Renal cortical epithelial cell (primary cell): ENCODE measurements at places on chromosomes 6 and 20.

- DNase-seq, result no peak
Measured at GRCh38 chr6:89258912-89259311, 41.8 kb upstream of the GABRR1 start.

DNA sequence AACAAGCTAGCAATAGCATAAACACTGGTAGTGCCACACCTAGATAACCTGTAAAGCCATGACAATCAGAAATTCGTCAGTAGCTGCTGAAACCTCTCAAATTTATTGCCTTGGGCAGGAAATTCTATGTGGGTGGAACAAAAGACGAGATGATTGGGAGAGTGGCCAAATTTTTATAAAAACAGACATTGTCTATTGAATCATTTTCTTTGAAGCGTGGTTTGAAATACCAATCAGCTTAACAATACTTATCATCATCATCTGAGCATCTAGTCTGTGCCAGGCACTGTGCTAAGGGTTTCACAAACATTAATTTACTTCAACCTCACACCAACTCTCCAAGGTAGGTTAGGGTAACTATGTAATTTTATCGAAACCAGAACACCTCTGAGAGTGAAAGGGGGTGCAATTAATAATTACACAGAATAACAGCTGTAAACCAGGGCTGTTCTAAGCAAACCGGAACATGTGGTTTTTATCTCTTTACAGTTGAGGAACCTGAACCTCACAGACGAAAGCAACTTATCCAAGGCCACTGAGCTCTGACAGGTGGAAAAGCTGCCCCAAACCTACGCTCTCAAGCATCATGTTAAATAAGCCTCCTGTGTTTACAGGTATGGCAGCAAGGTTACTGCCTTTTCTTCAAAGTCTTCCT is 43.4 kb downstream of the NHSL1 start:
- peak; percentile 79 for DNase-seq

- DNase-seq, result no peak
Measured at GRCh38 chr20:45827030-45827652, at the start of gene TNNC2. TNNC2 (minus strand) TSS chr20:45827312; CDS start chr20:45827248, 64 bp downstream.

DNA sequence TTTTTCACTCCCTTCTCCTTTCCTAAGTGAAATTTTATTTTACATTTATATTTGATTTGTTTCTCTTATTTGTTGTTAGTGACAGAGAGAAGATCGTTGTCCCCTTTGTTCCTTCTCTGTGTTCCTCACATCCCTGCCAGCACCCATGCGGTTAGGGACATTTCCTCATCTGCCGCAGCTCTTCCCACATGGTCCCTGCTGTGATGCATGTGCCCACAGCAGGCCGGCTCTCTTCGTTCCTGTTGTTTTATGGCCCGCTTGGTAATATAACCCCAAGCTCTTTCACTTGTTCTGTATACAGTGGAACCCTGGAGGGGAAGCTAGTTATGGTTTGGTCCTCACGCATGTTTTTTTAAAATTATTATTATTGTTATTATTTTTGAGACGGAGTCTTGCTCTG is 23.6 kb downstream of the DTD1 start:
- DNase-seq, result no peak

DNA sequence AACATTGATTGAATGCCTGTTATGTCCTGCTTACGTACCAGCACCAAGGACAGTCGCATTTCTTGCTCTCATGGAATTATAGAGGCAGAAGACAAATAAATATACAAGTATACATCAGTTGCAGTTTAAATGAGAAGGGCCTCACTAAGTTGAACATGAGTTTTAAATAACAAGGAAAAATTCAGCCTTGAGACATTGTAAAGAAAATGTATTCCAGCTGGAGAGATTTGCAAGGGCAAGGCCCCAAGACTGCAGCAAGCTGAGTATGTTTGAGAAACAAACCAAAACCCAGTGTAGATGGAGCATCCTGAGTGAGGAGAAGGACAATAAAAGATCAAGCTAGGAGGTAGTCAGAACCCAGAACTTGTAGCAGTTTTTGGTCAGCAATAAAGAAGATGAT is 123.2 kb upstream of the BMP5 start:
- DNase-seq, result no peak

- peak; percentile 89 for DNase-seq
Measured at GRCh38 chr6:29676981-29677601, 3.9 kb downstream of the ZFP57 start.

DNA sequence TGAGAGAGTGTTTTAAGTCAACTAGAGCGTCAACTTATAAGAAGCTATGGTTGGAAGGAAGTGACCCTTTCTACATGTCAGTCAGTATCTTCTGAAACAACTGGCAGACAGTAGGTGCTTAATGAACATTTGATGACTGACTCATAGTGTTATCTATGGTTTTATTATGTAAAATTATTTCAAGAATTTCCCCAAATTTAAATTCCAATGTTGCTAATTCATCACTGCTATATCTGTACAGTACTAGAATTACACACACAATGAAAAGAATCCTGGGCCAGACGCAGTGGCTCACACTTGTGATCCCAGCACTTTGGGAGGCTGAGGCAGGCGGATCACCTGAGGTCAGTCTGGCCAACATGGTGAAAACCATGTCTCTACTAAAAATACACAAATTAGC is 721.4 kb upstream of the FLRT3 start:
- DNase-seq, result no peak

GRCh38 chr20:25496968-25497401 is 88.3 kb downstream of the NINL start:
- DNase-seq, result peak; percentile 76

DNA sequence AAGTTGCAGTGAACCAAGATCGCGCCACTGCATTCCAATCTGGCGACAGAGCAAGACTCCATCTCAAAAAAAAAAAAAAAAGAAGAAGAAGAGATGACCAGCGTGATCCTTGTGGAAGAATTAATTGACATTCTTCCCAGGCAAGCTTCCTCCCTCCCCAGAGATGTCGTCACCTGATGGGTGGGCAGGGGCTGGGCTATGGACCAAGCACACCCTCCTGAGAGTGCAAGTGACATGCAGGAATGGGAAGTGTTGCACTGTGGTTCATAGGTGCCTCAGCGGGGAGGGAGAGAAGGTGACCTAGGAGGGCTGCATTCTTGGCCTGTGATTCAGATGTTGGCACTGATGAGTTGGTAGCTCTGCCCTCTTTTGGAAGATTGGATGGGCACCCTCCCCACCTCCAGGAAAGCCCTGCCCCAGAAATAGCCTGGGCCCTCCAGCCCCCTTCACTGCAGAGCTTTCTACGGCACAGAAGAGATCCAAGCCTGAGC is 37.8 kb downstream of the TAF8 start:
- peak; percentile 88 for DNase-seq

GRCh38 chr20:23666189-23666588 is 22.6 kb downstream of the CST4 start:
- no peak for DNase-seq

DNA sequence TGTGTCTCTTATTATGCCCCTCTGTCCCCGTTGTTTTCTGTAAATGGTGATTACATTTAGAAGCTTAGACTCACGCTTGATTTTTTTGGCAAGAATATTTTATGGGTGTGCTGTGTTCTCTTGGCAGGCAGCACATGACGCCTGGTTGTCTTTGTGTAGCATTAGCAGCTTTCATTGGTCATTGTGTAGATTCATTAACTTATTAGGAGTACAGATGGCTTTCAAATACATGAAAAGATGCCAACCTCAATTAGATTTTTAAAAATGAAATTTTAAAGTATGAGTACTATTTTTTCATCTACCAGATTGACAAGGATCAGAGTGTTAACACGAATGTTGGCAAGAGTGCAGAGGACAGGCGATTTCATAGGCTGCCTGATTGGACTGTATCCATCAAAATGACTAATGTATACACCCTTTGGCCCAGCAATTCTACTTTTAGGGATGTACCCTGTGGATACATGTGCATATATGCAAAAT is 15.2 kb downstream of the COX4I2 start:
- DNase-seq, result no peak

DNA sequence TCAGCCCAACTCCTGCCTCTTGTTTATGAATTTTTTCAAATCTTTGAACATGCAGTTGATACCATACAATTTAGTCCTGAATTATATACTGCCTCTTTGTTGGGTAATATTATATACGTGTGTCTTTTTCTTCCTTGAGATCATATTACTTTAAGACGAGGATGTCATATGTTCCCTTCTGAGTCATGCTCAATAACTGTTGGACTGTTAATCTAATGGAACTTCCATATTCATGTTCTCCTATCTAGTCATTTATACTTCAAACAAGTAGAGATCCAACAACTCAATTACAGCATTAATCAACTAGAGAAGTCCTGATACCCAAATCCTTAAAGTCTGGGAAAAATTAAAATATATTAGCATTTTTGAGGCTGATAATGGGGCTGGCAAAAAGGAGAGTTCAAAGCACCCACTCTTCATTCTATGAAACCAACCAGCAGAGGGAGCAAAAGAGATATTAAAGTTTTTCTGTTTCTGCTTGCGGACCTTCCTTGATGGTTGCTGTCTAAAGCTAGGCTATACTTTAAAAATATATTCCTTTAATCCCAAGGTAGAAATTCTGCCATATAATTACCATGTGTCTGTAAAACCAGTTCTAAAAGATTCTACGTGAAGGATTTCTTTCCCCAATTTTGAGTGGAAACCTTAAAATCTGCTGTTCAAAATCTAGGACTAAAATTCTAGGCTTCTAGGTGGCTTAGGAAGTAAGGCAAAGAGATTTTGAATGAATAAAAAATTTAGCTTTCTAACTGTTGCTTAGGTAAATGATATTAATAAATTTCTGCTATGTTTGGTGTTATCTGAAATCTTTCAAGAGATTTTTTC is 498.9 kb downstream of the BCKDHB start:
- DNase-seq, result peak; percentile 41

DNA sequence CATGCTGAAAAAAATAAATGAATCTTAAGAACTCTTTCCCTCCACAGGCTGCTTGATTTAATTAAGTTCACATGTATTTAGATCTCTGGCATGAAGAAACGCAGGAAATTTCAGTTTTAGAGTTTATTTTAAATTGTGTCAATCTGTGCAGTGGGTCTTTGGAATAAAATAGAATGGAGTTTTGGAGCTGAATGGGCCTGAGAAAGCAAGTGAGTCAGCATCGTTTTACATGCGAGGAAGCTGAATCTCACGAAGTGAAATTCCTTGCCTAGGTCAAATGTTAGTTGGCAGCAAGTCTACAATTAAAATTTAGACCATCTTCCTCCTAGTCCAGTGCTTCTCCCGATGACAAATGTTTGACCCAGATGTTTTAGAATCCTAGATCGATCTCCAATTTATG is 22.4 kb downstream of the MAP7 start:
- DNase-seq, result peak; percentile 61

DNA sequence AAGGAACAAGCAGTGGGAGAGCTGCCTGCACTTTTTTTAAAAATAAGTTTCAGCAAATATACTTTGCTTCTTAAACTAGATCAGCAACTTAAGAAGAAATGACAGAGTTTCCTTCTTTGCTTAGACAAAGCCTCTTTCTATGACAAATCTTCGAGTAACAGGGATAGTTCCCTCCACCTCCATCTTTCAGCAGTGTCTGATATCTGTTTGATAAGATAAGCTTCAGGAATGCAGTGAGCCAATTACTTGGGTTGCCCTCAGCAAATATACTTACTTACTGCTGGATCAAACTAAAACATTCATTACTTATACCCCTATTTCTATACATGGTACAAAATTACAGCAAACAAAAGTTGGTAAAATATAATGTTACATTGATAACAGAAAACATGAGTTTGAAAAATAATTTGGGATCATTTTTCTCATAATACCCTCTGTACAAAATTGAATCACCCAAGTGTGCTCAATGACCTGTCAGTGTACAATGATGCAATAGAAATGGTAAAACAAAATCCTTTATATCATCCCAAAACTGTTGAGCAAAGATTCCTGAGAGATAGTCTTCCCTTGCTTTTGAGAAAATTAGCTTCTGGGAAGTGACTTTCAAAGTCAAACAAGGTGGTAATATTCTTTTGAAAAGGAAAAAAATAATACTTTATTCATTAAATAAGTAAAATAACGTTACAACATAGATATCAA is 24.5 kb downstream of the FRK start:
- no peak for DNase-seq

GRCh38 chr6:2962636-2963035 is 8.7 kb downstream of the SERPINB6 start:
- DNase-seq, result no peak

- peak; percentile 83 for DNase-seq
Measured at GRCh38 chr20:12925210-12925755, 83.5 kb upstream of the SPTLC3 start.

DNA sequence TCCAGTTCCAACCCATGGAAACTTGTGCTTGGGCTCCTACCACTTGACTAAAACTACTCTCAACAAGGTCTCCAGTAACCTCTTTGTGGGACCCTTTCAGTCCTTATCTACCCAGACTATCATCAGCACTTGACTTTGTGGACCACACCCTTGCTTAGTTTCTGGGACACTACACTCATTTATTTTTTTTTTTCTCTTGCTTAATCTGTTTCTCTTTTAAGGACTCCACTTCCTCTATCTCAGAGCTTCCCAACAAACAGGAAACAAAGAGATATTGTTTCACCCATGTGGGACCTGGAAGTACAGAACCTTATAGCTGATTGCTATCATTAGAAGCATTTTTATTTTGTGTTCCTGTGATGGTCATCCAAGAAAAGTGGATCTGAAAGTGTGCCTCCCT is 28.8 kb upstream of the ME1 start:
- no peak for DNase-seq

DNA sequence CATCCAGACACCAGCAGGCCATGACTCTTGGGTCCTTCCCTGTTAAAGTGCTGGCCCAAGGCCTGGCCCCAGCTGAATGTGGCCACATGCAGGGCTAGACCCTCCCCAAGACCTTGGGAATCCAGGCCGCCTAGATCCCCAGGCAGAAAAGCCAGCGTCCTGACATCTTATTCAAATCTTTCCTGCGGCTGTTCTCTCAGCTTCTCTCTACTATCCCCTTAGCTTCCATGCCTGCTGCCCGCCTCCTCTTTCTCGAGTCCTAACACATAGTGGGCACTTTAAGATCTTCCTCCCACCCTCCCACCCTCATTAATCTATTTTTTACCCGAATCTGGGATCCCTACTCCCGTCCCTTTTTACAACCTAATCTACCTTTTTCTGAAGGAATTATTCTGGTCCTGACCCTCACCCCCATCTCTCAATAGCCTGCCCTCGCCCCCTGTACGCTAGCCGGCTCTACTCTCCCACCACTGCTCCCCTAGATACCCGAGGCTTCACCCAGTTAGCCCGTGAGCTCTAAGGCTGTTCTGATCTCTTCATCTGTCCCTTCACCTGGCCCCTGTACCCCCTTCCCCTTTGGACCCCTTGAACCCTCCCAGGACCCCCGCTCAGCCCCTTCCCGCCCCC is at the start of gene CCHCR1:
CCHCR1 (minus strand) TSS at position 290 of the 627 bp plus-strand sequence; CDS start at position 88, 202 bp downstream.
- DNase-seq, result no peak

- DNase-seq, result no peak
Measured at GRCh38 chr6:55972091-55972490, 96.7 kb upstream of the BMP5 start.

GRCh38 chr6:34025112-34025807 is 120.6 kb downstream of the GRM4 start:
- DNase-seq, result no peak

GRCh38 chr20:32547753-32548034 is 37.4 kb downstream of the NOL4L start:
- DNase-seq, result no peak

GRCh38 chr20:20019123-20019522 is 2.0 kb downstream of the NAA20 start:
- DNase-seq, result no peak
